Activated T-cell treated with anti-CD3 and anti-CD28 coated beads, Interleukin-2, amount 50 U/mL, for 1 hour (primary cell): ENCODE measurements at places on chromosomes 4 and X.

DNA sequence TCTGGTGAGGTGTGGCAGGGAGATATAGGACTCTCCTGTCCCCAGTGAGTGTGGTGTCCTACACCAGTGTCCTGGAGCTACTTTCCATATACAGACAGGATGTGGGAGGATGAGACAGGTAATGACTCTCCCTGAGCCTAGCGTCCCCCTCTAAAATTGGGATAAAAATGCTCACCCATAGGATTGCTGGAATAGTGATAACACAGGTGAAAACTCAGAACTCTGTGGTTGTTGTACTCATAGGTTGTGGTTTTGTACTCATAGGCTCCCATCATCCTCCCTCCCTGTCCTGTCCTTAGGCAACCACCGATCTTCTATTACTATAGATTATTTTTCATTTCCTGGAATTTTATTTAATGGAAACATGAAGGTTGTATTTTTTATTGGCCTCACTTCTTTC lies 60.7 kb upstream of the NXF3 start:
- no peak for DNase-seq

- no peak for DNase-seq
Observed at GRCh38 chr4:53367721-53368120, 1.9 kb upstream of the SCFD2 start.

DNA sequence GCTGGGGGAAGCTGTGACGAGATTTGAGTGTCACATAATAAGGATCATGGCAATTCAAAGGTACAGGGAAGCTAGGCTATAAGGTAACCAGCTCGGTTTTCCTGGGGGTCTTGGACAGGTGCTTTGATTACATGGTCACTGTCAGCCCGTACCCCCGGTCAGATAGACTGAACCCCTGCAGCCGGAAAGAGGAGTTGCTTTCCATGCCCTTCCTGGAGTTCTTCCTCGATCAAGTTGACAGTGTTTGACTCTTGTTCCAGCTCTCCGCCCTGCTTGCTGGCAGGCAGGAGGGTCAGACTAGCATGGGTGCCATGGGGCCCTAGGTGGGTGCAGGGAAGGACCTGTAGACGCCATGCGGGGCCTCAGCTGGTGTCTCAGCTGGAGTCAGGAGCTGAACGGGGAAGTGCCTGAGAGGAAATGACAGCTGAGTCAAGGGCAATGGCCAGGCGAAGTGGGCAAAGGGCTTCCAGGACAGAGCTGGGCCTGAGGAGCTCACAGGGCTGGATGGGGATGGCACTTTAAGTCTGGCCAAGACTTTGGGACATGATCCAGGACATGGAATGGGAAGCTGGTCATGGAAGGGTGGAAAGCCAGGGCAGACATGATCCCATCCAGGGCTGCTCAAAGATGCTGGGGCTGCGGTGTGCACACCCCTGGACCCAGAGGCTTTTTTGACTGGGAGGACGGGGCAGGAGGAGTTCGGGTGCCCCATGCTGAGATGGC lies 1.6 kb downstream of the TMEM187 start:
- DNase-seq, result no peak

DNA sequence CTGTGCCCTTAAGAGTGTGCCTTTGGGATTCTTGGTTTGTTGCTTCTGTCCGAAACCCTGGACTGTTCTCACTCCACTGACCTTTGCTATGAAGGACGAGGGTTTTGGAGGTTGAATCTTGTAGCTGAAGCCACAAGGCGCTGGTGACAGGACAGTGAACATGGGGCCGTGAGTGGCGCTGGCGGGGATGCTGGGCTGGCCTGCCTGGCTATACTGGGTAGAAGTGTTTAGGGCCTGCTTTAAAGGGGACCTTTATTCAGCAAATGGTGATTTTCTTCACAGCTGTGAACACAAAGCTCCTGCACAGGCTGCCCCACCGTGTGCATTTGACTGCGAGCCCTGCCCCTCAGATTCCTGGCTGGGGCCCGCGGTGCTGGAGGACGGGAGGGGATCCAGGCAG lies 27.1 kb upstream of the TADA2B start:
- no peak for DNase-seq

- DNase-seq, result no peak
Observed at GRCh38 chr4:90582087-90582486, 454.9 kb downstream of the CCSER1 start.

GRCh38 chrX:120457766-120458180 lies 11.3 kb downstream of the LAMP2 start:
- no peak for DNase-seq

DNA sequence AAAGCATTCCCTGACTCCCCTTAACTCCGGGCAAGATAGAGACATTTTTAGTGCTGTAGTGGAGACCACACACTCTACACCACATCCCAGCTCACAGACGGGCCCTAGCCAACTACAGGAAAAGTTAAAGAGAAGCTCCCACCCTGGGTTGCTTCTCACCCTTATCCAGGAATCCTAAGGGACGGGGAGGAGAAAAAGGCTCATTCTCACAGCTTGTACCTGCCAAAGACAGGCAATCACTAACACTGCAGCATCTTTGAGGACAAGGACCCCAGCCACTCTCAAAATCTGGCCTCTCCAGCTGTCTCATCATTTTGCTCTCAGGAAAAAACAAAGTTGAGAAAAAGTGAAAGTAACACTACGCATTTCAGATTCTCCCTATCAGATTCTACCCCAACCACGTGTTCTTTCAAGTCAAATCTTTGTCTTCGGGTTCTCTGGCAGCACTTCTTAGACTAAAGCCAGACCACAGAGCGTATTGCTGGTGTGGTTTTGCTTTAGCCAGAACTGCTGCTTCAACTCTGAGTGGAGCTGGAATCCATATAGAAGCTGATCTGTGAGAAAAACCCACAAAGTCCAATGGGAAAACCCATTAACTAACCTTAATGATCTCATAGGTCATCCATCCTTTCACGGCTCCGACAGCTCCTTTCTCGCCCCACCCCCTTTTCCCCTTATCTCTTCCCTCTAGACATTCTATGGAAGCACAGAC lies 605.9 kb upstream of the DIPK2B start:
- peak; percentile 36 for DNase-seq
